ENCODE measurements at places on chromosomes 5 and 9.

- DNase-seq = no peak
Measured at GRCh38 chr5:24693609-24694008, 48.8 kb upstream of the CDH10 start.

- DNase-seq = no peak
Measured at GRCh38 chr5:156237361-156237760, 89.6 kb upstream of the SGCD start.

GRCh38 chr5:142670804-142671203, 15.1 kb downstream of the FGF1 start:
- DNase-seq = no peak

DNA sequence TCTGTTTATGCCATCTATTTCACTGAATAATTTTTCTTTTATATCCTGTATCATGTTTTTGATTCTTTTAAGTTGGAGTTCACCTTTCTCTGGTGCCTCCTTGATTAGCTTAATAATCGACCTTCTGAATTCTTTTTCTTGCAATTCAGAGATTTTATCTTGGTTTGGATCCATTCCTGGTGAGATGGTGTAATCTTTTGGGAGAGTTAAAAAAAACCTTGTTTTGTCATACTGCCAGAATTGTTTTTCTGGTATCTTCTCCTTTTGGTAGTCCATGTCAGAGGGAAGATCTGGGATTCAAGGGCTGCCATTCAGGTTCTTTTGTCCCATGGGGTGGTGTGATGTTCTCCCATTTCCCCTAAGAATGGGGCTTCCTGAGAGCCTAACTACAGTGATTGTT, 800.8 kb upstream of the TYRP1 start:
- no peak for DNase-seq

GRCh38 chr5:108124596-108124995, 257.3 kb downstream of the FBXL17 start:
- DNase-seq = no peak

- peak; percentile 96 for DNase-seq
Measured at GRCh38 chr9:76576344-76576743, 117.4 kb downstream of the GCNT1 start.

DNA sequence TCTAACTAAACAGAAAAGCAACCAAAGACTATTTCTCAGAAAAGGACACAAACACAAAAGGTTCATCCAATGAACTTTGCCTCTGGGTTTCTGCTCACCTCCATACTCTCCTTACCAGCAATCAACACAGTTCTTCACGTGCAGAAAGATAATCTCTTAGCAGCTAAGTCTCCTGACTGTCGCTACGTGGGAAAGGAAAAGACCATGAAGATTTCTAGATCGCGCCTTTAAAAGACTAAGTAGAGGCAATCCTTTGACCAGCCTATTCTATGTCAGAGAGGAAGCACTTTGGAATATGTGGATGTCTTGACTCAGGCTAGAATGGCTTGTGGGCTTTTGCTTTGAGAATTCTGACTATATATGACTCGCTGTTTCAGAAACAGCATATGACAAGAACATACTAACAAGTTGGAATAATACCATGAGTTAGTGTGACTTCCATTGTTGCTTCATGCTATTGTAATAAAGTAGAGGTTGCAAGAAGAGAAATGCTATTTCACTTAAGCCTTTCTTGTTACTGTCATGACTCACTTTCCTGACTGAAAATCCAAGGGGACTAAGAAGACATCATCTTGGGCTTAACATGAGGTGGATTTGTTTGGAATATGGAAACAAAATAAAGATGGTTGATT, 339.5 kb upstream of the RFX3 start:
- DNase-seq = no peak

GRCh38 chr5:99285606-99286005, 356.8 kb upstream of the CHD1 start:
- no peak for DNase-seq

GRCh38 chr9:18317896-18318295, 156.1 kb upstream of the ADAMTSL1 start:
- DNase-seq = no peak

GRCh38 chr5:134189031-134189430, 12.3 kb upstream of the SKP1 start:
- no peak for DNase-seq

- no peak for DNase-seq
Measured at GRCh38 chr5:185095-186070, 5.9 kb upstream of the LRRC14B start.

DNA sequence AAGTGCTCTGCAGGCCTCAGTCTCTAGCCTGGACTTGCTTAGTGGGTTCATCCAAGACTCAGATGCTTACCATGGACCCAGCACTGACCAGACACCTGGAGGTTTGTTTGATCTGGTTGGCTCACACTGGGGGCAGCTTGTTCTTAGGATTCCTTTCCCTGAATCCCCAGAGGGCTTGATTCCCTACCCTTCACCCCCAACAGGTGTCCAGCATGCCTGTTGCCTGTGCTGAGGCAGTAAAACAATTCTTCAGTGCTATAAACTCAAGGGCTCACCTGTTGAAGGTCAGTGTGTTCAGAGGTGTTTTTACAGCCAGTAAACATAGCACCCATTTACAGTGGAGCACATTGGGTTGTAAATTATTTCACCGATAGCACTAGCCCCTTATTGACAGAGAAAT, 123.8 kb upstream of the KLF4 start:
- no peak for DNase-seq

DNA sequence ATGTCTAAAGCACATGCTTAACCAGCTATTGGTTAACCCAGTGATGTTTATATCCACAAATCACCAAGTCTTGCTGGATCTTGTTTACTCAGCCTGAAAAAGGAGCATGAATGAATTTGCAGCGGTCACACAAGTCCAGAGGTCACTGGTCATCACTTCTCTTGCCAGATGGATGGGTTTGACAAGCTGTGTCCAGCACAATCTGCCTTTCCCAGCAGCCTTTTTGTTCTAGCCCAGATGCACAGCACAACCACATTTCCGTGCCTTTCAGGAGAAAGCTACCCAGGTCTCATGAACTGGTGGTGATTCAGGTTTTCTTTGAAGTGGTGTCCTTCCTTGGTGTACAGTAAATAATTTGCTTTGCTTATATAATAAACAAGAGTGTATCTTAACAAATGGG, 32.1 kb downstream of the TMEM252 start:
- DNase-seq = no peak

GRCh38 chr9:124000161-124000783, 11.3 kb upstream of the LHX2 start:
- DNase-seq = no peak

- peak; percentile 88 for DNase-seq
Measured at GRCh38 chr9:129580211-129580915, 40.5 kb downstream of the C9orf50 start.

GRCh38 chr5:95670568-95670967, 12.2 kb downstream of the SPATA9 start:
- no peak for DNase-seq

DNA sequence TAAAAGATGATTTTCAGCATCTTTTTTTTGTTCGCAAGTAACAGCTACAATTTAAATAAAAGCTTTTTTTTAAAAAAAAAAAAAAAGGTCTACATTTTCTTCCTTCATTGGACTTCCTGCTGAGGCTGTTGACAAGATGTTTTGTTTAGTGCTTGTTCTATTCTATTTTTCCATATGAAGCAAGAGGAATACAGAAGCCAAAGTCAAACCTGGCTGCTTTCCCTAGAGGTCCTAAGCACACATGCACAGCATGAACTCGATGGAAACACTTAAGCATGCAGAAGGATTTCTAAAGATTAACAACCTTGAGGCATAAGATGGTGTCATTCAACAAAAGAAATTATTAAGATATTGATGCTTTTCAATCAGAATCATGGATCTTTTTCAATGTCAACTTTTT, 105.1 kb downstream of the ADCY2 start:
- no peak for DNase-seq

GRCh38 chr9:97237311-97237786, 70.1 kb upstream of the CCDC180 start:
- no peak for DNase-seq

DNA sequence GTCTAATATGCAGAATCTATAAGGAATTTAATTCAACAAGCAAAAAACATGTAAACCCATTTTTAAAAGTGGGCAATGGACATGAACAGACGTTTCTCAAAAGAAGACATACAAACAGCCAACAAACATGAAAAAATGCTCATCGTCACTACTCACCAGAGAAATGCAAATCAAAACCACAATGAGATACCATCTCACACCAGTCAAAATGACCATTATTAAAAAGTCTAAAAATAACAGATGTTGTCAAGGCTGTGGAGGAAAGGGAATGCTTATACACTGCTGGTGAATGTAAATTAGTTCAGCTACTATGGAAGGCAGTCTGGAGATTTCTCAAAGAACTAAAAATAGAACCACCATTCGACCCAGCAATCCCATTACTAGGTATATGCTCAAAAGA, 3.1 kb upstream of the KLHL3 start:
- DNase-seq = no peak

- no peak for DNase-seq
Measured at GRCh38 chr5:172723508-172723907, 47.5 kb downstream of the DUSP1 start.

- DNase-seq = no peak
Measured at GRCh38 chr5:132254321-132254977, 3.0 kb upstream of the PDLIM4 start.

DNA sequence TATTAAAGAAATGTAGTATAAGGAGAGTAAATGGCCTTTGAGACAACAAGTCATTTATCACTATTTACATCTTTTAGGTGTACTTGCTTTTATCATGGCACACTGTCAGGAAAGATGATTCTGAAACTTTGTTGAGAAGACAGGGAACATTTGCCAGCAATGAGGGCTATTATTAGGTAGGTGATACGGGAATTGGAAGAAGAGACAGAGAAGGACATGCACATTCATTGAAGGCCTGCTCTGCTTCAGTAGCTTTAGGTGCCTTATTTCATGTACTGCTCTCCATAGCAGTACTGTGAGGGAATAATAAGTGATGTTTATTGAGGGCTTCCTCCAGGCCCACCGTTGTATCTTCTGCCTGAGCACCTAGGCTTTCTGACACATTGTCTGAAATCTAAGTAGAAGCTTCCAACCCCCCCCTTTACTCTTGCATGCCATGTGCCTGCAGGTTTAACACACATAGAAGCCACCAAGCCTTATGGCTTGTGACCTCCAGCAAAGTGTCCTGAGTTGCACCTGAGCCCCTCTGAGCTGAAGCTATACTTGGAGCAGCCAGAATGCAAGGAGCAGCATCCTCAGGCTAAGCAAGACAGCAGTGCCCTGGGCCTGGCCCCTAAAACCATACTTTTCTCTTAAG, 275.2 kb upstream of the VLDLR start:
- DNase-seq = no peak

DNA sequence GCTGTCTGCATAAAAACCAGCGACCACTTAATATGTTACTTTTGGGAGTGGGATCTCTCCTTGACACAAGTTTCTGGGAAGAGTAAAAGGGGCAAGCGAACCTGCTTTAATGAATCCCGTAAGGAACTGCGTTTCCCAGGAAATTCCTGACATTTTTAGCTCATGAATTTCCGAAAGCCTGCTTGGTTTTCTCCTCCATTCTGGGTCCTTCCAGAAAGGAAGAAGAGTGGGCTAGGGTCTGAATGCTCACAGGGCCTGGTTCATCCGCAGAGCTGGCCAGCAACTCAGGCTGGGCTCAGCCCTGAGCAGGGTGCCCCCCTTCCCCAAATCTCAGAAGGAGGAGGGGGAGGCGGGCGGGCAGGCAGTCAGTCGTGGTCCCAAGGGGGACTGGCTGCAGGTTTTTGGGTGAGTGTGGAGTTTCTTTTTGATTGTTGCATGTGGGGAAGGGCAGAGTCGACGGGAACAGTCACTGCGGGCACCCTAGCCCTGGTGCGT, 1.2 kb upstream of the PURA start:
- DNase-seq = no peak

DNA sequence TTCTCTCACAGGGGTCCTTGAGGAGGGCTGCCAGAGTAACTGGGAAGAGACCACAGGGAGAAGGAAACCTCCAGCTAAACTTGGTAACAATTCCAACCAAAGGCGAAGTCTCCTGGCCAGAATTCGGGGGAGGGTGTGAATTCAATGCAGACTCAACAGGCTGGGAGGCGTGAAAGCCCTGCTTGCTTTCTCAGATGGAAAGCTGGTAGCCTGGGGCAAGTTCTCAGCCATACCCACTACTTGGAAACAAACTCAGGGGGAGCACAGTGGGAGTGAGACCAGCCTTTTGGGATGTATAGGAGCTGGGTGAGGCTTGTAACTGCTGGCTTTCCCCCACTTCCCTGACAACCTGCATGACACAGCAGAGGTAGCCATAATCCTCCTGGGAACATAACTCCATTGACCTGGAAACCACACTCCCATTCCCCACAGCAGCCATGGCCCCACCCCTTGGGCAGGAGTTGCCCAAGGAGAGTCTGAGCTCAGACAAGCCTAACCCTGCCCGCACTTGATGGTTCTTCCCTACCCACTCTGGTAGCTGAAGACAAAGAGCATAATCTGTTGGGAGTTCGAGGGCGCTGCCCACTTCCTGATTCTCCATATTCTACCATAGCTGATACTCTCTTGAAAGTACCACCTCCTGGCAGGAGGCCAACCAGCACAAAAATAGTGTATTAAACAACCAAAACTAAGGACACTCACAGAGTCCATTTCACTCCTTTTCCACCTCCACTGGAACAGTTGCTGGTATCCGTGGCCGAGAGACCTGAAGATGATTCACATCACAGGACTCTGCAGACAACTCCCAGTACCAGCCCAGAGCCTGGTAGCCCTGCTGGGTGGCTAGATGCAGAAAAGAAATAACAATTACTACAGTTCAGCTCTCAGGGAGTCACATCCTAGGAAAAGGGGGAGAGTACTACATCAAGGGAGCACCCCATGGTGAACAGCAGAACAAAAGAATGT, 123.8 kb downstream of the FAM170A start:
- no peak for DNase-seq

DNA sequence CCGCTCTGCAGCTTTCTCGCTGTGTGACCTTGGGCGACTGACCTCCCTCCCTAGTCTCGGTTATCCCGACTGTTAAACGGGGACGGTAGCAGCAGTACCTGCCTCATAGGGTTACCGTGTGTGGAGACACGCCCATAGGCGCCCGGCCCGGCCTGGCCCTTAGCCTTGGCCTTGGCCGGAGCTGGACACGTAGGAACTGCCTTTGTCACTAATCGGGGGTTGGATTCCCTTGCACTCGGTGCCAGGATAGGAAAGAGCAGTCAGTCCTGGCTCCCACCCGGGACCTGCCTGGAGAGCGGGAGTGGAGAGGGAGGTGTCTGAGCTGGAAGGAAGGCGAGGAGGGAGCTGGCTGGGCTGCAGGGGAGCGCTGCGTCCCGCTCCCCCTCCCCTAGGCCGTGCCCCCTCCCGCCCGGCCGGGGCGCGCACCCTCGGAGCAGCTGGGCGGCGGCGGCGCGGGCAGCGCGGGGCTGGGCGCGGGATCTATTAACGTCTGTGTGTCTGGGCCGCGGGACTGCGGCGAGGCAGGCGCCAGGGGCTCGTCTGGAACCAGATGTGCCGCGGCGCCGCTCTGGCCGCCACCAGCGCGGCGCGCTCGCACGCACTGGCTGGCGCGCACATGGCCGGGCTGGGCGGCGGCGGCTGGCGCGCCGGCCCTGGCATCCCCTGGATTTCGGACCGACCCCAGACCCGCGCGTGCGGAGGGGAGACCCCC, 31.7 kb downstream of the PRRX2 start:
- peak; percentile 36 for DNase-seq
